Stimulated activated CD4-positive, alpha-beta T cell treated with anti-CD3 and anti-CD28 coated beads, TNF-alpha, amount 100 ng/mL, for 1 hour (primary cell): ENCODE measurements at places on chromosomes 12 and 14.

DNA sequence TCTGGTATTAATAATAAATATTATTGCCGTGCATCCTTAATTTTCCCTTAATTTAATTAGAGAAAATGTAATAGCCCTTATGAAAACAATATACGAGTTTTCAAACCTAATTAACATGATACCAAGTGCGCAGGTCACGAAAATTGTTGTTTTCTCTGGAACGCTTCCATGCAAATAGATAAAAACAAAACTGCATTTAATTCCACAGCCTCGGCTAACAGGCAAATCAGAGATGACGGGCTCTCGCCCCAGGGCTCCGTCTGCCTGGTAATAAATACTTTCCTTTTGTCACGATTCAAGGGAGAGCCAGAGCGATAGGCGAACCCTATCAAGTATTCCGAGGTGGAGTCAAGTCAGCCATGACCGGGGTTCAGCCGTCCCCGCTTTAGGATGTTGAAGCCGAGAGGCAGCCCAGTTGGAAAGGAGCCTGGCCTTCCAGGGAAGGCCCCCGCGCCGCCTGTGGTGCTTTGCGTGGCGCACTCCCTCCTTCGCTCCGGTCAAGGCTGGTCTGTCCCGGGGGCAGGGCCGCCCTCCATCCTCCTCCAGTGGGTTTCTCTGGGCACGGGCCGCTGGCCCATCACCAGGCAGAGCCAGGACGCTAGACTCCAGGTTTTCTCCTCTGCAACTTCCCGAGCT, 137.8 kb upstream of the GSC start:
- DNase-seq = no peak

DNA sequence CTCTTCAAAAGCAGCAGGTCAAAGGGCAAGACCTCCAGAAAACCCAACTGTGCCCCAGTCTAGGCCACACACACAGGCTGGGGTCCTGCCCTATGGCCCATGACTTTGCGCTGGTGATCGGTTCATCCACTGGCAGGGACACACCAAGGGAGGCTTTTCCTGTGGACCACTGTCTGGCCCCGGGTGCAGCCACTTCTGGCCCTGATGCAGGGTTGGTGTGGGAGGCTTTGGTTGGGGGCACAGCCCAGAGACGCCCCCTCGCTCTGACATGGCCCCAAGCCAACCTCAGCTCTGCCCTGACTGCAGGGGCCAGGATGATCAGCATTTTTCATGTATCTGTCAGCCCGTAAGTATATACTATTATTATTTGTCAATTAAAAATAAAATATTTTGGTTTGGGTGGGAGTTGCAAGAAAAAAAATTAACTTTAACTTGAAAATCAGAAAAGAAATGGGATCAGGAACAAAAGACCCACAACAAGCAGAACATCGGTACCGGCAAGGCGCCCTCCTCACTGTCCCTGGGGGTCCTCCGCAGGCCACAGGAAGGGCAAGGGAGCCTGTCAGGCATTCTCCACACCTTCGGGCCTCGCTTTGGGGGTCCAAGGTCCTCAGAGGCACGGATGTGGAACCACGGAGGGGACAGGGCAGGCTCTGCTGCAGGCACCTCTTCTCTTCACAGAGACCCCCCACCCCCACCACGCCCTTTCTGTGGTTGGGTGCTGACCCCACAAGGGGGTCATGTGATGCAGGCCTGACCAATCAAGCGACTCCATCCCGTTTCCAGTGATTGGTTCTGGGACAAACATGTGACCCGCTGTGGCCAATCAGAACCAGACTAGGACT, 181.5 kb upstream of the SFSWAP start:
- DNase-seq = no peak

- DNase-seq = no peak
Measured at GRCh38 chr14:34147461-34147860, 196.6 kb upstream of the EGLN3 start.

GRCh38 chr14:67646131-67646530, 26.4 kb downstream of the ARG2 start:
- DNase-seq = no peak

DNA sequence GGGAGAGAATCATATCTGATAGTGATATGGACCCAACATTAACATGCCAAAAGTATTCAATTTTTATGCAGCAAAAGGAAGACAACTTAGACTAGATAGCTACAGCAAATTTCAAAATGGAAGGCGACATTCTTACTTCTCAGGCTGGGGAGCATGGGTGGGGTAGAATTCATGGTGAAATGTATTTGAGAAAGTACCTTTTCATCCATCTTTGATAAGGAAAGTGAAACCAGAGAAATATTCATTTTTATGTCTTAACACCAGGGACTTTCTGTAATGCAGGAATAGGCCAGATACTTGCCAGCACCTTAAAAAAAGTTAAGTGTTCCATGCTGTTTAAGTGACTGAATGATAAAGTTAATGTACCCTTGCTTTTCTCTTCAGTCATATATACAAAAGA, 13.4 kb downstream of the BTG1 start:
- DNase-seq = no peak

- DNase-seq = no peak
Measured at GRCh38 chr12:6099316-6099715, 25.2 kb downstream of the VWF start.

DNA sequence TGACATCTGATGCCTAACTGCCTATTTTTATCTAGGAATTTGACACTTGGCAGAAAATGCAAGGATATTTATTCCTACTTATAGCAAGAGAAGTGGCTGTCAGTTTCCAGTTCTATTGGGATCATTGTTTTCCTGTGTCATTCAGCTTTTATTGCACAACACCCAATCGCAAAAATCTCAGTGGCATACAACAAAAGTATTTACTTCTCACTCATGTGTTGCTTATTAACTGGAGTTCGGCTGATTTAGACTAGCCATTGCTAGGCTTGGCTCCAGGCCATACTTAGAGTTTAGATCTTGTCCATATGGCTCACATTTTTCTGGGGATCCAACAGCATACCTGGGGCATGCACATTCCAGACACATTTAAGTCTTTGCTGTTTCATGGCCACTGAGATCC, 218.6 kb upstream of the SYT1 start:
- no peak for DNase-seq

- DNase-seq = no peak
Measured at GRCh38 chr14:89504602-89505313, 87.7 kb upstream of the FOXN3 start.

- DNase-seq = no peak
Measured at GRCh38 chr12:57734591-57734990, 4.0 kb downstream of the AGAP2 start.

DNA sequence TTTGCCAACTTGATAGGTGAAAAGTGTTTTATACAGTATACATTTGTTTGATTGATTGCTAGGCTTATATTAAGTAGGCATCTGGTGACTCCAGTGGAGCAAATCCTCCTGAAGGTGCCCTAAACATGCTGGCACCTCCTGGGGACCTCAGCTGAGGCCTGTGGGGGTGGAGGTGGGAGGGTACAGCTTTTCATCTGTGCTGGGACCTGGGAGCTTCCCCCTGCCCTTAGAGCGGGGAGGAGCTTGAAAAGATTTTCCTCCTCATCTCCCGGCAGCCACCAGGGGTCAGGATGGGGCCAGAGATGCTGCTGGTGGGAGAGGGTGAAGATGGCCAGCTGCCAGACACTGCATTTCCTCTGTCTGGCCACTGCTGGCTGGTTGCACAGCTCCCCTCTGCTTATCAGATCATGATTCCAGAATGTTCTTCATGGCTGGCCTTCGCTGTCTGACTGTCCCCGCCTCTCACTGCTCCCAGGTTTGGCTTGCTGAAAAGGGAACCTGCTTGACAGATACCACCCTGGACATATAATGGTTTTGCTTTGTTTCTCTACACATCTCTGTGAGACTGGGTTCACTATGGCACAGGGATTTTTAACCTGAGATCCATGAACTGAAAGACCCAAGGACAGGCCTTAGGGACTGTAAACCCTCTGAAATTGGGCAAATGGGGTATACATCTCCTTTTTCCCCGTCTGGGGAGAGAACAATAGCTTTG, 10.5 kb upstream of the JPH4 start:
- peak; percentile 59 for DNase-seq

GRCh38 chr12:132329036-132329719, at the start of gene GALNT9:
Gene GALNT9, minus strand, starts transcription at chr12:132329589. Its CDS starts 386 bp downstream, at chr12:132329203.
- DNase-seq = no peak

GRCh38 chr14:38528582-38528981, 272.7 kb upstream of the CLEC14A start:
- DNase-seq = no peak

DNA sequence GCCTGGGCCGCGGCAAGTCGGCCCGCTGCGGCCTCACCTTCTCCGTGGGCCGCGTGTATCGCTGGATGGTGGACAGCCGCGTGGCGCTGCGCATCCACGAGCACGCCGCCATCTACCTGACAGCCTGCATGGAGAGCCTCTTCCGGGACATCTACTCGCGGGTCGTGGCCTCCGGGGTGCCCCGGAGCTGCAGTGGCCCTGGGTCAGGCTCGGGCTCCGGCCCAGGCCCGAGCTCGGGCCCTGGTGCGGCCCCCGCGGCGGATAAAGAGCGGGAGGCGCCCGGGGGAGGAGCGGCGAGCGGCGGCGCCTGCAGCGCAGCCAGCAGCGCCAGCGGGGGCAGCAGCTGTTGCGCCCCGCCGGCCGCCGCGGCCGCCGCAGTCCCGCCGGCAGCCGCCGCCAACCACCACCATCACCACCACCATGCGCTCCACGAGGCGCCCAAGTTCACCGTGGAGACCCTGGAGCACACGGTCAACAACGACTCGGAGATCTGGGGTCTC, 226.2 kb upstream of the CRY1 start:
- DNase-seq = no peak

DNA sequence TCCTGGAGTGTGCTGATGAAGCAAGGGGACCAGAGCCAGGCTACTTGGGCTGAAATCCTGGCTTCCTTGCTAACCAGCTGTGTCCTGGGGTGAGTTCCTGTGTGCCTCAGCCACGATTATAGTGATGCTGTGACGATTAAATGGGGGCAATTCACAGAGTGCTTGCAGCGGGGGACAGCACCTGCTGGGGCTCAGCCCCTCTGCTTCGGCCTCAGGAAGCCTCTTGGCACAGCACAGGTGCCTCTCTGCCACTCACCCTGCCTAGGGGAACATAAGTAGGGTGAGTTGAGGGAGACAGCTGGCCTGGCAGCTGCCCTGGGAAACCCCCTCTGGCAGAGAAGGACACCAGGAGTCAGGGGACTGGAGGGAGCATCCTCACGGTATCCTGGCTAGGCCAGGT, 9.4 kb downstream of the KRT80 start:
- no peak for DNase-seq

DNA sequence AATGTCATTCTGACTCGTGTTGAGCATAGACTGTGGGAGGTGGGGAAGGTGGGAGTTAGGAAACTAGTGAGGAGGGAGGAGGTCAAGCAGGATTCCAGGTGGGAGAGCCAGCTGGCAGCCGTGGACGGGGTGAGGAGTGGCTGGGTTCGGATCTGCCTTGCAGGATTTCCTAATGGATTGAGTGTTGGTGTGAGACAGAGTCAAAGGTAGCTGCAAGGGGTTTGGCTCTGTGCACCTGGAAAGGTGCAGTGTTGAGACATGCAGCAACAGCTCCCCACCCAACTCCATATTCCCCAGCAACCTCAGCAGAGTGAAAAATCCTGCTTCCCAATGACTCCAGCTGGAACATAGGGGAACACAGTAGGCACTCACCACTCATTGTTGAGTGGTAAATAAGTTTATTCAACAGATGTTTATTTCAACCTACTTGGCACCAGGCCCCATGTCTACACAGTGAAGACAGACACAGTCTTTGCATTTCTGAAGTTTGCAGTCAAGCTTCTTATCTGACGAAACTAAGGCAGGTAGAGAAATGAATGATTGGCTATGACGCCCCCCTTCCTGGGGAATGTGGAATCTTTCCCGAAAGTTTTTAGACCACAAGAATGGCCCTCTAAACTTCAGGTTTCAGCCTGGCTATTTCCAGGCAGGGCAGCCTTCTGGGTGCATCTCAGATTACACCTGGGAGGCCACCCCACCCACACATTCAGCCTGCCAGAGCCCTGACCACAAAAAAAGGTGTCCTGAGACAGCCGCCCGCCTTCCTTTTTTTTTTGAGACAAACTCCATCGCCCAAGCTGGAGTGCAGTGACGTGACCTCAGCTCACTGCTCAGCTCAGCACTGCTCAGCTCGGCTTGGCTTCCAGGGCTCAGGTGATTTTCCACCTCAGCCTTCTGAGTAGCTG, 37.9 kb upstream of the PLEKHG6 start:
- DNase-seq = no peak

DNA sequence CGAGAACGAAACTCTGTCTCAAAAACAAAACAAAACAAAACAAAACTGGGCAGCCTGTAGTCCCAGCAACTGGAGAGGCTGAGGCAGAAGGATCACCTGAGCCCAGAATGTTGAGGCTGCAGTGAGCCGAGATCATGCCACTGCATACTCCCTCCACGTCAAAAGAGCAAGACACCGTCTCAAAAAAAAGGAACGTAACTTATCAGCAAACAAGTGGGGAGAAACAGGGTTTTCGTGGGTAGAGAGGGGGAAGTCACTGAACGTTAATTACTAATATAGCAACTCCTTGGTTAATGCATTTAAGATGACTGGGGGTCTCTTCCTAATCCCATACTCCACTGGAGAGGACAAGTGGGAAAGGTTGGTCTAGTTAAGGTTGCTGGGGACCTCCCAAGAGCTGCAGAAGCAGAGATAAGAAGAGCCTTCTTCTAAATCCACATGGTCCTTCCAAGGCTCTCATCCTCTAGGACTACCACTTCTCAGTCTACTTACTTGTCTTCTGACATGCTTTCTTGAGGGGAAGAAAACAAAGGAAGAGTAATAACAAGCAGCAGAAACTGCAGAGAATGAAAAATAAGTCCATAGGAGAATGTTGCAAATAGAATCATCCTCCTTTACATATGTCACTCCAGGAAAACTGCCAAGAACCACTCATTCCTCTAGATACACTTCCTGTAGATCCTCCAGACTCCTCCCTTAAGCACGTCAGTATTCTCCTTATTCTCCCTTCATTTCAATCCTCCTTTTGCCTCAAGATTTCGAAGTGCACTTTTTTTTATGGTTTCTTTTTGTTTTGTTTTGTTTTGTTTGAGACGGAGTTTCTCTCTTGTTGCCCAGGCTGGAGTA, 5.8 kb downstream of the NUMB start:
- DNase-seq = no peak

GRCh38 chr14:98912655-98913054, 359.3 kb downstream of the BCL11B start:
- DNase-seq = no peak

DNA sequence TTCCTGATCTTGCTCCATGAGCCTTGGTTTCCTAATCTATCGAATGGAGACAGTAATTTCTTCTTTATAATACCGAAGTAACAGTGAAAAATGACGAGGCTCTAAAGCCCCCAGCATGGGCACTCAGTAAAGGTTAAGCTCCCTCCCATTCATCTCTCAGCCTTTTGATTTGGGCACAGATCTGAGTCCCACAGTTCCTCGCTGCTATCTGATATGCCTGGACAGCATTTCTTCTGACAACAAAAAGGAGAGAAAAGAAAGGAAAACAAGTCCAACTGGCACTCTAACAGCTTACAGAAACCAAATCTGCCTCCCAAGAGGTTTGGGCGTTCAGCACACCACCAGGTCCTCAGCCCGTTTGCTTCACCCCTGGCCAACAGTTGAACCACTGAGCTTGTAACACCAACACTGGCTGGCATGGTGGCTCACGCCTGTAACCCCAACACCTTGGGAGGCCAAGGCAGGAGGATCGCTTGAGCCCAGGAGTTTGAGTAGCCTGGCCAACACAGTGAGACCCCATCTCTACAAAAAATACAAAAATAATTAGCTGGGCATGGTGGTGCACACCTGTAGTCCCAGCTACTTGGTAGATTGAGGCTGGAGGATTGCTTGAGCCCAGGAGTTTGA, 19.5 kb downstream of the CCDC88C start:
- DNase-seq = no peak
